ENCODE measurements at places on chromosomes 13 and 19. TPM values are rescaled to one million over a fixed set of nuclear protein-coding genes. Genes with fewer than 3 reads are reported as not detected.

DNA sequence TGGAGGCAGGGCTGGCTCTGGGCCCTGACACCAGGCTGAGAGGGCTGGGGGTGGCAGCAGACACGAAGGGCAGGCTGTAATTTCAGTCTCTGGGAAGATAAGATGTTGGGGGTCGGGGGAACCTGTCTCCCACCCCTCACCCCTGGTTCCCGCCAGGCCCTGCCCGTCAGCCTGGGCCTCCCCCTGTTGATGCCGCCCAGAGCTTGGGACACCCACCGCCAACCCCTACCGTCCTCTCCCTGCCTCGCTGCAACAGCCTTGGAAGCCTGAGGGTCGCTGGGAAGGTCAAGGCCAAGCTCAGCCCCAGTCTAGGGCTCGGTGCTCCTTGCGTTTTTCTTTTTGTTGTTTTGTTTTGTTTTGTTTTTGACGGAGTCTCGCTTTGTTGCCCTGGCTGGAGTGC, 14.5 kb downstream of the PALM start:
- no peak for DNase-seq

The KLK4 gene
- not detected for total RNA-seq

The CELF5 gene
- 0.12 TPM for total RNA-seq

DNA sequence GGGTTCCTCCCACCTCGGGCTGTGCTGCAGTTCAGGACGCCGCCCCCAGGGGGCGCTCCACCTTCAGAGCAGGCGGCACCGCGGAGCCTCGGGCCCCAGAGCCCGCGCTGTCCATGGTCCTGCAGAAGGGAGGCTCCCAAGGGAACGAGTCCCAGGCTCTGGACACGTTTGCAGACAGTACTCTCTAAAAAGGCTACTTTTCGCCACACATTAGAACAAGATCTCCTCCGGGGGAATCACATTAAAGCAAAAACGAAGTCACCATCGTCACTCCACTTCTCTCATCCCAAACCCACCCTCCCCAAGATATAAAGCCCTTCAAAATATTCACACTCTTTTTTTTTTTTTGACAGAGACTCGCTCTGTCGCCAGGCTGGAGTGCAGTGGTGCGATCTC, 4.6 kb upstream of the SIGLEC10 start:
- DNase-seq = peak; percentile 78

DNA sequence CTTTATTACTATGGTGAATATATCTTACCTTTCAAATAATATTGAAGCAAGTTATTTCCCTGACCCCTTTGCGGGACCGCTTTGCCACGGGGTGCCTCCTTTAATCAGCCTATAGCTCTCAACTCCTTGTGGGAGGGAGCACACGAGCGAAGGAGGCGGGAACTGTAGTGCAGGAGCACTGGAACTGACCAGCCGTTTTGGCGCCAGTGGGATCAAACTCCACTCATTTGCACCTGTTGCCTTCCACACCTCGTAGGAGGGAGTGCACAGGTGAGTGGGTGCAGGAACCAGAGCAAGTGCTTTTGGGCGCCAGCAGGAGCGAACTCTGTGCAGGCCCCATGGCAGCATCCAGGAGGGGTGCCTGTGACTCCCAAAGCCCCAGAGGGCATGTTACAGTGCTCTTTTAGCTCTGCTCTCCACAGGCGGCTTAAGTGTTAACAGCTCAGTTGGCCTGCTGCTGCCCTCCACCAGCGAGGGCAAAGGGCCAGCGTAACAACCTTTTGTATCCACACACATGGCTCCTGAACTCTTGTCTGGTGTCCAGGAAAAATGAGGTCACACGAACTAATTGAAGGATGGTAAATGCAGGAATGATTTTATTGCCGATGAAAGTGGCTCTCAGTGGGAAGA, 206.9 kb downstream of the GGACT start:
- no peak for DNase-seq

The KLK2 gene
- not detected for total RNA-seq
